ENCODE measurements at places on chromosomes 2 and 18.

DNA sequence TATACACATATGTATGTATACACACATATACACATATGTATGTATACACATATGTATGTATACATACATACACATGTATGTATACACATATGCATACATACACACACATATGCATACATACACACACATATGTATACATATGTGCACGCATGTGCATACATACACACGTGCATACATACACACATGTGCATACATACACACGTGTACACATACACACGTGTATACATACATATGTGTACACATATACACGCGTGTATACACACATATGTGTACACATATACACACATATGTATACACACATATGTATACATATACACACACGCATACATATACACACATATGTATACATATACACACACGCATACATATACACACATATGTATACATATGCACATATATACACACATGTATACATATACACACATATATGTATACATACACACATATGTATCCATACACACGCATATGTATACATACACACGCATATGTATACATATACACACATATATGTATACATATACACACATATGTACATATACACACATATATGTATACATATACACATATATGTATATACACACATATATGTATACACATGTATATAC is 21.5 kb downstream of the NABP1 start:
- no peak for DNase-seq

GRCh38 chr2:55732854-55733253 is 39.2 kb upstream of the PNPT1 start:
- no peak for DNase-seq

GRCh38 chr2:52518678-52519077 is 1248.9 kb upstream of the CHAC2 start:
- no peak for DNase-seq

DNA sequence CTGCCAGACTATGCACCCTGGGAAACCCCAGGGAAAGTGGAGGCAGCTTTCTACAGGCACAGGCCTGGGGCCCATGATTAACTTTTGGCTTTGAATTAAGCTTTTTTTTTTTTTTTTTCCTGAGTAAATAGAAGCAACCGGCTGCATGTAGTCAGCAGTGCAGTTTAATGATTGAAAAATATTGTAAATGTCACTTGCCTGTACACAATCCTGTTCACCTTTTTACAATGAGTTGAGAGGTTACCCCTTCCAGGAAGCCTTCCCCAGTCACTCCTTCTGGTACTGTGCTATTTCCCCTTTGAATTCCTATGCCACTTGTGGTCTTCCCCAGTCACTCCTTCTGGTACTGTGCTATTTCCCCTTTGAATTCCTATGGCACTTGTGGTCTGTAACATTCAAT is 475.6 kb downstream of the TDRD15 start:
- DNase-seq = no peak

DNA sequence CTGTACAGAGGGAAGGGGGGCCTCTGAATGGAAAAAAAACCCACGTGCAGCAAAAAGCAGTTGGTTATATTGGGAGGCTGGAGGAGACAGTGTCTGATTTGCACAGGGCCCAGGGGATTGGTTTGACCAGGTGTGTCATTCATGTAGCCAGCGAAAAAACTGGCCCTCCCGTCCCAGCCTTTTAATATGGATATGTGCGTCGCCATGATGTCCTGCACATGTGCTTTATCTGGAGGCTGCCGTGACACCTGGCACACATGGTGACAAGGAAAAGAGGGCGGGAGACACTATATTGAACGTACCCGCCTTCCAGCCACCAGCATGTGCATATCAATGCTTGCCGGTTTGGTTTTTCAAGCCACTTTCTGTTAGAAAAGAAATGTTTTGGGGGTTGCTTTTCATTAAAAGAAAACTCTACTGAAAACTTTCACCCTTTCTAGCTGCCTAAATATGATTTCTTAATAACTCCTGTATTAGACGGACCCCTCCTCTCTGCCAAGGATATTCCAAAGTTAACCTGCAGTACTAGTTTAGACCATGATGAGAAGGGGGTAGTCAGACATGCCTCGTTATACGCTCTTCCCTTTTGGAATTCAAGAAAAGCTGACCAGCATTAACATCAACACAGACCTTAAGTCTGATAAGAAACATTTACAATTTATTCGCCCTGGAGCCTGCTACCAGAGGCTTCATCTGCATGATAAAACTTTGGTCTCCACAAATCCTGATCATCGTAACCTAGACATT is 16.2 kb downstream of the SLC25A52 start:
- no peak for DNase-seq

DNA sequence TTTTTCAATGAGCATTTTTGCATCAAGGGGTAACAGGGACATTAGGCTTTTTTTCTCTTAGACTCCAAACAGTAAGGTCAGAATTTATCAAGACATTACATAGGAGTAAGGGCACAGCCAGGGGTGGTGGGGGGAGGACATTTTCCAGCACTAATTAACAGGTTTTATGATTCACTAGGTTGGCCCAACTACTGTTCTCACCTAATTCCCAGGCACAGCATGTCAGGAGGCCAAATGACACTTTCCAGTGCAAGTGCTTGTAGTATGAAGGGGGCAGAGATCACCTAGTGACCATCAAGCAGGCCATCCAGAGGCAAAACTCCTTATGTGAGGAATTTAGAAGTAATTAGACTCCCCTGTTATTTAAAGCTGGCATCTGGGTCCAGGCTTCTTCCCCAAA is 3.9 kb upstream of the MBD2 start:
- no peak for DNase-seq

GRCh38 chr18:1019191-1019590 is 114.5 kb downstream of the ADCYAP1 start:
- no peak for DNase-seq

DNA sequence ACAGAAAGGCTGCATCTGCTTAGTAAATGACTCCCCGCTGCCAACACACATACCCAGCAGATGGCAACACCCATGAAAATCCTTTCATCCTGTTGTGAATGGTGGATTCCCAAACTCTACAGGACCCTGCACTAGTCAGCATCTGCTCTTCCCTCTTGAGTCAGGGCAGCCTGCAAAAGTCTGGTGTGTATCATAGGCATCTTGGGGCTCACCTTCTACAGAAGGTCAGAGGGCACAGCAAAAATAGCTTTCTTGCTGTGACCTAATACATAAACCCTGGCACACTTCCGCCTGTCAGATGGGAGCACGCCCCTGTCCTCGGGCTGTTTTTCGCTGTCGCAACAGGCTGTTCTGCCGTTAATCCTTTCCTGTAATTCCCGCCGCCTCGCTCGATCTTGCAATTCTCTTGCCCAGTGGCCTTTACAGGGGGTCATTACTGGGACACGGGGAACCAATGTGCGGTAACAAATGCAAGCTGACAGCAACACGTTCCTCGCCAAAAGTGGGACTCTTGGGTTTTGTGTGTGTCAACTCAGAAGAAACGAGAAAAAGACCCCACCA is 19.9 kb upstream of the SCYGR1 start:
- no peak for DNase-seq

- DNase-seq = no peak
These were observed 67.8 kb downstream of the NXPH2 start for GRCh38 chr2:138712212-138712979.

DNA sequence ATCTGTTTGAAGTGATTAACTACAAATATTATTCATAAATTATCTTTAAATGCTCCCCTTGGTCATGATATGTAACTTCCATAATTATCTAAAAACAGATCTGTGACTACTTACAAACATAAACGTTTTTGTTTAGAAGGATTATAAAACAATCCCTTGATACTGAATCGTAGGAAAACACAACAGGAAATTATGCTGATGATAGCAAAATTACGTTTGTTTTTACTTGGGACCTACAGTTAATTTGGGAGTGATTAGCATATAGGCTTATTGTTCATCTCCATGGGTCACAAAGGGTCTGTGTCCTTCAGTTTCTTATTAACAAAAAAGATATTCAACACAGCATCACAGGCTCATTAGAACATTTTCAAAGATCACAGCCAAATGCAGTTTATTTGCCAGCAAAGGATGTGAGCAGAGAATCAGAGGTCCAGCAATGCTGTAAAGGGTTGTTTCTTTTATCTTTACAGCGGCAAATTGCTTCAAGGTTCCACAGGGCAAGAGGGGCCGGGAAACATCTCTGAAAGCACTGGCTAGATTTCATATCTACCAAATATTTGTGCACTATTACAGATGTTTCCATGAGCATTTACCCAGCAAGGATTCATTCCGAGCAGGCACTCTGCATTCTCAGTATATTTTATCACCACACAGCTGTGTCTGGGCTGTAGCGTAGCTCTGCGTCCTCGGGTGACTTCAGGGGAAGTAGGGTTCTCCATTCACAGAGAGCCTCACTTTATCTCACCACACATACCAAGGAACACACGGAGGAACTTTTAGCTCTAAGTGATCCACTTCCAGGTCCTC is 4.1 kb downstream of the CCDC195 start:
- no peak for DNase-seq

- no peak for DNase-seq
These were observed 4.4 kb upstream of the PARD6G start for GRCh38 chr18:80251700-80252099.

GRCh38 chr2:173075781-173076580 is at the start of gene MAP3K20:
MAP3K20 (plus strand) TSS chr2:173075846; CDS start chr2:173091032, 15,186 bp downstream.
- peak; percentile 27 for DNase-seq

- no peak for DNase-seq
These were observed 89.5 kb downstream of the SOX11 start for GRCh38 chr2:5781679-5782078.

- no peak for DNase-seq
These were observed 10.9 kb downstream of the IL1B start for GRCh38 chr2:112825706-112826105.

GRCh38 chr2:239897596-239898235 is 127.4 kb downstream of the NDUFA10 start:
- DNase-seq = no peak

DNA sequence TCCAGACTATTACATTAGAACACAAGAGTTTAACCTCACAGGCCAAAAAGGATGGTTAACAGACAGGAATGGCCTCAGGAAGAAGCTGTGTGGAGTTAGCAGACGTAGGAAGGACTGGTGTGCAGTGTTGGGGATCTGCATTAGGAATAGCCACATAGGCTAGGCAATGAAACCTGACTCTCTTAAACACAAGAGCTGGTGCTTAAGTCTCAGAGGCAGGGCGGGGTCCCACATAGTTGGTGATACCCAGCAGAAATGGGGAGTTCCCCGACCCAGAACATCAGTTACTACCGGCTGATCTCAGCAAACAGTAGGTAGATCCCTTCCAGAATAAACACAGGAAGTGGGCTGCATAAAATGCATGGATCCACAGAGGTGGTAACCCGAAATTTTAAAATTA is 64.1 kb downstream of the CCDC93 start:
- no peak for DNase-seq

GRCh38 chr18:29217124-29217915 is 1040.4 kb upstream of the CDH2 start:
- DNase-seq = no peak

- no peak for DNase-seq
These were observed 12.8 kb upstream of the MYO3B start for GRCh38 chr2:170165129-170165528.

DNA sequence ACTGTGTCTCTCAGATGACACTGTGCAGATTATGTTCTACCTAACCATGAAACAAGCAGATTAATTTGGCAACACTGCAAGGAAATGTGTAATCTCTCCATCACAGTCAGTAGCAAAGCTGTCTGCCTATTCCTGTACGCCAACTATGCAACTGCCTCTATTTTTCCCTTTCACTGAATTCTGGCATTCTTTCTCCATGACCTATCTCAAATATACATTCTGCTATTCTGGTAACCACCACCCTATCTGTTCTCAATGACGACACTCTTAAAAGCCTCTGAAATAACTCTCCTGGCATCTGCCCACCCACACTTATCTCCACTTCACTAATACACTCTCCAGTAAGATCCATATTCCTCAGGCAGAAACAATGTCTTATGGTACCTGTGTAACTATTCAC is 78.7 kb downstream of the ABCA12 start:
- no peak for DNase-seq

DNA sequence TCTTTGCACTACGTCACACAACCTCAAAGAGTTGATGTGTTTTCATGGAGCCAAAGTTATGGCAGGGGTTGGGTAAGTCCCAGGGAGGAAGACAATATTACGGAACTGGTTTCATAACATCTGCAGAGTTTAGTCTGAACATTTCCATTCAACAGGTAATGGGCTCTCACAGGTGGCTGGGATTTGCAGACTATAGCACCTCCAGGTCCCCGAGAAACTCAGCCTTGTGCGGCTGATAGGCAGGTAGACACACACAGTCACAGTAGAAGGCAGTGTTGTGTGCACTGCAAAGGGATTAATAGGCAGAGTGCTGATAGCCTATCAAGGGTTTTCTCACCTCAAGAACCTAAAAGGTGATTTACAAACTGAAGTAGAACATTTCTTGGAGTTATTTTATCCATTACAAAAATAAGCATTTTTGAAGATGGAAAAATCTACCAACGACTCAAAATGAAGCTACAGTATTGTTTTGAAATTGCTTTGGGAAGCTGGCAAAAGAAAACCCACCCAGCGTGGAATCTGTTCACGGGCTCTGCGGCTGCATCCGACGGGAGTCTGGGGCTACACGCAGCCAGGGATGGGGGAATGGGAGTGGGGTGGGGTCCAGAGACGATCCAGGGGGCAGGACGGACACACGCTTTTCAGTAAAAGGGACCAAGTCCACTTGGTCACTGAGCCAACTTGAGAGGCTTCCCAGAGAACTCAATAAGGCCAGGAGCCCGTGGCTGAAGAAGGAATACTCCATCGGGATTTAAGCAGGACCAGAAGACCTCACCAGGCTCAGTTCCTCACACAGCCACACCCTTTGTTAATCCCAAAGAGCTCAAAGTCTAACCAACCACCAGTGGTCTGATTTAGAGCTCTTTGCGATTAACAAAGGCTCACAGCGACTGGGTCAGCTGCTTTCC is 82.9 kb downstream of the CHRNA1 start:
- DNase-seq = no peak

DNA sequence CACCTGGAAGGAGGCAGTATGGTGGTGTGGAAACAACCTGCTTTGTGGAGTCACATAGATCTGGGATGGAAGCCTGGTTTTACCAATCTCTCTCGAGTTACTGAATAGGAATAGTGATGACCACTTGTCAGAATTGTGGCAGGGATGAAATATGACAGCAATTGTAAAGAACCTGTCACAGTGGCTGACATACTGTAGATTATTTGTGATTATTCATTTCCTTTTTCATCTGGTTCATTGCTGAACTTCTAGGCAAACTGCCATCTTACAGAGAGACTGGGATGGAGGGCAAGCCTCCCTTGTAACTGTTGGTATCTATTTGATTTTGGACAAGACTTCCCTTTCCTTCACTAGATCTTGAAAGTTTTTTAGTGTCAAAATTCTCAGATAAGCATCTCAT is 42.0 kb downstream of the FMNL2 start:
- no peak for DNase-seq

GRCh38 chr2:229344151-229344551 is 73.1 kb upstream of the PID1 start:
- no peak for DNase-seq

- DNase-seq = no peak
These were observed 248.5 kb upstream of the ID2 start for GRCh38 chr2:8433390-8433789.
